ENCODE measurements at places on chromosomes 5 and 9. TPM values are rescaled to one million over a fixed set of nuclear protein-coding genes. Genes with fewer than 3 reads are reported as not detected.

Gene IL7R
- 56.9 TPM for total RNA-seq

Gene NR6A1
- total RNA-seq: 0.36 TPM

Gene KIF24
- 2.5 TPM for total RNA-seq

Gene KCNT1
- total RNA-seq: not detected

Gene CEL
- under 0.01 TPM for total RNA-seq

Gene GPR150
- under 0.01 TPM for total RNA-seq

Gene CMBL
- 5.0 TPM for total RNA-seq

Gene AUH
- total RNA-seq: 8.1 TPM

Gene FIBCD1
- 1.1 TPM for total RNA-seq

Gene GEMIN5
- total RNA-seq: 27.5 TPM

Data from IMR-90 (cell line).